ENCODE measurements at places on chromosomes 4 and X.
A peak's percentile ranks its signal among the peaks of the same experiment; 100 is the strongest.

DNA sequence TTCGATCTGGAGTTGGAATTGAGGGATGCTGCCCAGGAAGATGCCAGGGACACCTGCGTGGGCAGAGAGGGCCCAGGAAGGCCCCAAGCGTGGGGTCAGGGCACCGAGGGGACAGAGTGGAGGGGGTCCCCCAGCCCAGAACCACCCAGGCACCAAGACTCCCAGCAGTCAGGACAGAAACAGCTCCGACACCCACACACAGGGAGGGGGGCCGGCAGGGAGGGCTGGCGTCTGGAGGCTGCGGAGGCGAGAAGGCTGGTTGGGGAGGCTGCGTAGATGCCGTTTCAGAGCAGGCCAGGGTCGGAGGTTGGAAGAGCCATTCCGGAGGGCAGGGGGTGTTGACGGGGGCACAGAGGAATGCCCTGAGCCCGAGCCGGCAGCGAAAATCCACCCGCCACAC, 23.6 kb downstream of the ATP5ME start:
- no peak for DNase-seq

GRCh38 chr4:174215057-174215456, 68.4 kb downstream of the FBXO8 start:
- DNase-seq: no peak

- DNase-seq: no peak
These were observed 937.1 kb downstream of the CCSER1 start for GRCh38 chr4:91064157-91064853.

- no peak for DNase-seq
These were observed 41.5 kb downstream of the PASD1 start for GRCh38 chrX:151604931-151605330.

GRCh38 chrX:140917354-140918115, 84.9 kb upstream of the SPANXB1 start:
- no peak for DNase-seq

- DNase-seq: no peak
These were observed 380.7 kb upstream of the NOCT start for GRCh38 chr4:138634915-138635314.

DNA sequence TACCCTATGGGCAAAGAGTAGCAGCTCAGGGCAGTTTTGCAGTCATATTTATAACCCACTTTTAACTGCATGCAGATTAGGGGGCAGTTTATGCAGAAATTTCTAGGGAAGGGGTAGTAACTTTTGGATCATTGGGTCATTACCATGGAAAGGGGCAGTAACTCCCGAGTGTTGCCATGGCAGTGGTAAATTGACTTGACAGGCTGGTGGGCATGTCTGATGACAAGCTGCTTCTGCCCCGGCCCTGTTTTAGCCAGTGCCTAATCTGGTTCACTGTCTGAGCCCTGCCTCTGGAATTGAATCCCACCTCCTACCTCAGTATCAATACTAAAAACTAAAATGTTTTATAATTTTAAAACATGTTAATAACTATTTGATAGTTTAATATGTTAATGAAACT, 362.1 kb upstream of the ATOH1 start:
- no peak for DNase-seq

DNA sequence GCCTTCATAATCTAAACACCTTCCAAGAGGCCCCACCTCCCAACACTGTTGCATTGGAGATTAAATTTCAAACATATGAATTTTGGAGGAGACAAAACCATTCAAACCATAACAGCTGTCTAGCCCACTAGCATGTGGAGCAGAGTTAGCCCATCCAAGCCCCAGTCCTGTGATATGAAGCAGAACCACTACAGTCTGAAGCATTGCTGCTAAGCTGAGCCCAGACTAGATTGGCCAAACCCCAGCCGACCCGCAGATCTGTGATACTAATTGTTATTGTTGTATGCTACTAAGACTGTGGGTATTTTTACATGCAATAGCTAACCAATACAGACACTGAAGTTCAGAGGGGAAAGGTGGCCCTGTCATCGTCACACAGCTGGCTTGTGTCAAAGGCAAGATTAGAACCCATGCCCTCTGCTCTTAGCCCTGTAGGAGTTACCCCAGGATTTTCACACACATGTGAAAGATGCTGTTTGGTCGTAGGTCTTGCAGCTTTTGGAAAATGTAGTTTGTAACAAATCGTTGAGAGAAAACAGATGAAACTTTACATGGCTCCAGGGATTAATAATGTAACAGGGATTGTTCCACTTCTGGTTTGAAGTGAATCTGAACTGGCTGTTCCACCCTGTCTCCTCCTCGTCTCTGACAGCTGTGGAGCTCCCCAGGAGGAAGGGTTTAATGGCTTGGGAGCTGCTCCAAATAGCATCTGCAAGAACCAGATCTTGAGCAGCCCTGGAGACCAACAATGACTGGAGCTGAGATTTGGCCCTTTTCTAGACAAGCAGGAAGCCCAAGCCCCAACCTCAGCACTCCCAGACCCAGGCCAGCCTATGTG, 517.5 kb downstream of the MID1IP1 start:
- DNase-seq: no peak

DNA sequence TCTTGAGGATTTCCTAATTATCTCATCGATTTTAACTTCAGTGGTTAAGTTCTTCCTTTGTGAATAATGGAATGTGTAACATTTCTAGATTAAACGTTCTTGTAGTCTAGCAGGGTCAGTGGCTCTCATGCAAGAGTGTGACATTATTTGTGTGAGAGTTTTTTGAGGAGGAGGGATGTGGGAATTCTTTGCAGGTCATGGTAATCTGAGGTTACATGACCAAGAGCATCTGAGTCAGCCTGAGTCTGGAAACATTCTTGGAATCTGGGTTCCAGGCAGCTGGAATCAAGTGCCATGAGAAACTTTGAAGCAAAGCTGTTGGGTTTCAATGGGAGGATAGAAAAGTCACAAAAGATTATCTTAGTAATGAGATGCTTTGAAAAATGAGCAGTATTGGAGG, 49.5 kb downstream of the GK start:
- no peak for DNase-seq

- no peak for DNase-seq
These were observed 151.0 kb downstream of the C4orf33 start for GRCh38 chr4:129246910-129247461.

GRCh38 chrX:43357741-43358140, 298.4 kb upstream of the MAOA start:
- DNase-seq: no peak

GRCh38 chr4:101101072-101101471, 246.3 kb downstream of the PPP3CA start:
- DNase-seq: no peak

DNA sequence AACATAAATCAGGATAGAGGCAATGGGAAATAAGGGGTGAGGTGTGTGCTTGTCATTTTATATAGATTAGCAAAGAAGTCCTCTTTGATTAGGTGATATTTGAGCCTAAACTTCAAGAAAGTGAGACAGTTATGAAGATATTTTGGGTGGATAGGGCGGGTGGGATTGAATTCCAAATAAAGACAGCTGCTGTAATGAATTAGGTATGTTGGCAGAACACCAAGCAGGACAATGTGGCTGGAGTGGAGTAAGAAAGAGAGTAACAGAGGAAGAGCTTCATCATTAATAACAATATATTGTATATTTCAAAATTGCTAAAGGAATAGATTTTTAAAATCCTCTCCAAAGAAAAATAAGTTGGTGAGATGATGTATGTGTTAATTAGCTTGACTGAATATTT, 91.0 kb upstream of the CENPE start:
- no peak for DNase-seq

DNA sequence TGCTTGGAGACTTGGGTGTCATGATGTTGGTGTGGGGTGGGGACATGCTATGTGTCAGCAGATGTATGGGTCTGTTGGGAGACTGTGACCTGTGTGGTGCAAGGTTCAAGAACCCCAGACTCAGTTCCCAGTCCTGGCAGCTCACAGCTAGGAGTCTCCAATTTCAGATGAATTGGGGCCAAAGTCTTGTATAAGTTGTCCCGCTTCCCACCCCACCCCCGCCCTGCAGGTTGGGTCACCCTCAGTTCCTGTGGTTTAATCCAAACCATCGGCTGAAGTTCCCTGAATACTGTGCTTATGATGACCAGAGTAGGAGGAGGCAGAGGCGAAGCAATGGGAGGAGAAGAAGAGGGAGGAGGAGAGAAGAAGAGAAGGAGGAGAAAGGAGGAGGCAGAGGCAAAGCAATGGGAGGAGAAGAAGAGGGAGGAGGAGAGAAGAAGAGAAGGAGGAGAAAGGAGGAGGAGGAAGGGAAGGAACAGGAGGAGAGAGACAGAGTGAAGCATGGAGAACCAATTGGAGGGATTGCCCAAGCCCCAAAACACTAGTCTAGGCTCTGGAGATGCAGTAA, 112.6 kb downstream of the EFNB1 start:
- DNase-seq: no peak

- DNase-seq: no peak
These were observed 69.9 kb upstream of the BRS3 start for GRCh38 chrX:136417806-136418205.

DNA sequence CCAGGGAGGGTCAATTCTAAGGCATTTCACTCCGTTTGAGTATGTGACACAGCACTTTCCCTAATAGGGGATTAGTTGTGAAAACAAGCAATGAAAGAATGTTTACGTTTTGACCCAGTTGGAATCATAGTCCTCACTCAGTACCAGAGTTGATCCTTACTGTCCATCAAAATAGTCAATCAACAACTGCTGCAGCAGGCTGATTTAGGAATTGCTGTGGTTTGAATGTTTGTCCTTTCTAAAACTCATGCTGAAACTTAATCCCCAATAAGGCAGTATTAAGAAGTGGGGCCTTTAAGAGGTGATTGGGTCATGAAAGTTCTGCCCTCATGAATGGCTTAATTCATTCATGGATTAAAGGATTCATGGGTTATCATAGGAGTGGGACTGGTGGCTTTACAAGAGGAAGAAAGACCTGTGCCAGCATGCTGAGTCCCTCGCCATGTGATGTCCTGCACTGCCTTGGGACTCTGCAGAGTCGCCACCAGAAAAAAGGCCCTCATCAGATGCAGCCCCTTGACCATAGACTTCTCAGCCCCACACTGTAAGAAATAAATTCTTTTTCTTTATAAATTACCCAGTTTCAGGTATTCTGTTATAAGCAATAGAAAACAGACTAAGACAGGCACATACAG, 3.1 kb upstream of the FBXL5 start:
- DNase-seq: no peak

GRCh38 chrX:11446336-11446735, 153.1 kb downstream of the AMELX start:
- no peak for DNase-seq

- DNase-seq: no peak
These were observed 70.1 kb upstream of the HPGD start for GRCh38 chr4:174592256-174592984.

GRCh38 chrX:109886122-109886761, 116.7 kb upstream of the TMEM164 start:
- peak; percentile 19 for DNase-seq

GRCh38 chrX:15913146-15913545, 58.5 kb upstream of the AP1S2 start:
- DNase-seq: no peak

- DNase-seq: no peak
These were observed 40.2 kb upstream of the PPP2R3B start for GRCh38 chrX:426881-427280.

GRCh38 chr4:80471756-80472155, 136.2 kb downstream of the CFAP299 start:
- no peak for DNase-seq

- no peak for DNase-seq
These were observed 59.0 kb downstream of the SEL1L3 start for GRCh38 chr4:25803720-25804225.

DNA sequence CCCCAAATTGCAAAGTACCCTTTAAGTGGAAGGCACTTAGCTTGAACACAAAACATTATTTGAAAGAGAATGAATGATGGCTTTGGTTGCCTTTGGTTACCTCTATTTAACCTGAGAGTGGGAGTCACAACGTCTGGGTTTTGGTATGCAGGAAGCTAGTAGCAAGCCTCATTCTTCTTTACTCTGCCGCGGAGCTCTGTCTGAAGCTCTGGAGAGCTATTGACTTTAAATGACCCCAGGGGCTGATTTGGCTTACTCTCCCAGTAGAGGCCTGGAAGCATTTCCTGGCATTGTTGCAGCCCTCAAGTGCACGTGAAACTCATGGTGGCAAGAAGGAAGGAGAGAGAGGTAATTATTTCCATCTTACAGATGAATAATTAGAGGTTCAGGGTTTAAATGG, 81.8 kb upstream of the MAGEA4 start:
- no peak for DNase-seq

GRCh38 chrX:112081781-112082652, 559 bp downstream of the TRPC5 start:
- DNase-seq: no peak

- no peak for DNase-seq
These were observed 137.8 kb downstream of the FBXW7 start for GRCh38 chr4:152398060-152398459.

- DNase-seq: no peak
These were observed 9.7 kb upstream of the SOX3 start for GRCh38 chrX:140514554-140514953.

- DNase-seq: no peak
These were observed 45.6 kb downstream of the BBS12 start for GRCh38 chr4:122777846-122778673.

DNA sequence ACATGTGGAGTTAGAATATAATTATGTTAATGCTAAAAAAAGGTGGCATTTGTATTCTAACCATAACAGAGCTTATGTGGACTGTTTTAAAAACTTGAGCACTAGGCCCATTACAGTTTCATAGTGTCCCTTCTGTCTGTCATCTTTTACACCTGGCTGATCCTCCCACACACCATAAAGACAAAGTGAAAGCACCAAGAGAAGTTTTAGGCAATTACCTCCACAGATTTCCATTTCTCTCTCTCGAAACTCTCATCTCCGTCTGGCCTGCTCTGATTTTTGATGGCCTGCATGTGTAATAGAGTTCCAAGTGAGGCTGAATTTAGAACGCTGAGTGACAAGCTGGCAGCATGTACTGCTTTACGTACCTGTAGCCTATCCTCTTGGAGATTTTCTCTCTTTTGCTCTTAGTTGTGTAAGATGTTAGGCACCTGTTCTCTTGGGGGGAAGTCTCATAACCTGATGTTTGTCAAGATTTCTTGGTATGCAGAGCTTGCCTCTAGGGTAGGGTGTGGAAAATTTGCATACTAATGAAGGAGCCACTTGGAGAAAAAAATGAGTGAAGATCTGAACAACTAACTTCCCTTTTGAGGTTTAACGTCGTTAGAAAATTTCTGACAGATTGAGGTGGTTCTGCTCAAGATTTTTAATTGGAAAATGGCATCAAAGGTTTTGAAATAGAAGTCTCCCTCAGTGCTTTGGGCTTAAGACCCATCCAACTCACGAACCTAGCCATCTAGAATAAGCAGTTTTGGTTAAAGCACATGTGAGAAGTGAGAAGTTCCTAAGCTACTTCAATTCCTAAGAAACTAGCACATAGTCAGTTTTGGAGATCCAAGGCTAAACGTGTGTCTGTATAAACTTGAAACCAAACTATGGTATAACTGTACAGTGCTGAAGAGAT, 57.6 kb upstream of the RAP1GDS1 start:
- DNase-seq: no peak
